ENCODE measurements at places on chromosomes 7 and 10.

DNA sequence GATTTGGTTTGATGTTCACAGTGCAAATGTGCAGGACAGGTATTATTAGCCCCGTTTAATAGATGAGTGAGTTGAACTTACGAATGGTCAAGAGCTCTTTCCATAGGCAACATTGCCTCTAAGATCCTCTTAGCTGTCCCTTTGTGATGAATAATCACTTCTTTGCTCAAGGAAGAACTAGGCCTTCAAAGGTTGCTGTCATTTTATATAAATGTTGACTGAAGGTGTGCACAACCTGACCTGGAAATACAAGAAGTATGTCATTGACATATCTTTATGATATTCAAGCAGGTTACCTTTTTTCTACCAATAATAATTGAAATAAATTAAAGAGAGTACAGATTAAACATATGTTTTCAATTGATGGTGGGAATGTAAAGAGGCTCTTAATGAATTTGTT lies 48.5 kb upstream of the GLCCI1 start:
- DNase-seq, result no peak

- no peak for DNase-seq
Measured at GRCh38 chr7:75762350-75762917, 9.6 kb downstream of the CCL26 start.

DNA sequence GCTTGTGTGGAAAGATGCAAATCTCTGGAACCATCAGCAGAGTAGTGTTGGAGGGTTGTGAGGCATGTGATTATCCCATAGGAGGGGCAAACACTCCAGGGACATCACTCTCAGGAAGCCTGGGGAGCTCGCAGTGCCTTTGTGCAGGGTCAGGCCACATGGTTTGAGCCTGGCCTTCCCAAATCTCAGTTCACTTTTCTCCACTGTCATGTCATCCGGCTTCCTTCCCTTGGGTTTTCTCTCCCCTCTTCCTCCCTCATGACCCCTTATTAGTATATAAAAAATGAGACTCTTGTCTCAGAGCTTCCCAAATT lies 20.4 kb downstream of the TSPAN14 start:
- no peak for DNase-seq

- no peak for DNase-seq
Measured at GRCh38 chr10:96495544-96495943, 18.2 kb downstream of the TLL2 start.

GRCh38 chr7:23449941-23450340 lies 20.4 kb downstream of the IGF2BP3 start:
- no peak for DNase-seq

All from stimulated activated CD8-positive, alpha-beta memory T cell treated with anti-CD3 and anti-CD28 coated beads, Interleukin-7, amount 100 ng/mL, for 48 hours (primary cell).